ENCODE measurements at places on chromosomes 11 and 22.

DNA sequence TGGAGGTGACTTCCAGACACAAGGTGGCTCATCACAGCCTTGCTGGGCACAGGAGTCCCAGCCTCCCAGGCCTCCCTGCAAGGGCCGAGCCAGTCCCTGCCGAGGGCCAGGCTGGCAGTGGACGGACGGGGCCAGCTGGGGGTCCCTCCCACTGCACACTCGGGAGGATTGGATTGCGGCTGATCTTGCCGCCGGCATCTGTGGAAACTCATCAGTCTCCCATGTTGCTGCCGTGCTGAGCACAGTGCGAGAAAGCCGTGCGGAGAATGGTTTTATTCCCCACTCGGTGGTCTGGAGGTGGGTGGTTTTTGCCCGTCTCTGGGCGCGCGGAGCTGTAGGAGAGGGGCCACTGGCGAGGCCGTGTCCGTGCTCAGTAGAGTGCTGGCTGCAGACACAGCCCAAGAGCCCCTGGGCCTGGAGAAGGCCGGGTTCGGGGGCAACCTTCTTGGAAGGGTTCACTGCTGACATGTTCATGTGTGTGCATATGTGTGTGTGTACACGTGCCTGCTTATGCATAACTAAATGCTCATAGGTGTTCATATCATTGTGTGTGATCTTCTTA is 1246.4 kb downstream of the BRD1 start:
- DNase-seq, result no peak

DNA sequence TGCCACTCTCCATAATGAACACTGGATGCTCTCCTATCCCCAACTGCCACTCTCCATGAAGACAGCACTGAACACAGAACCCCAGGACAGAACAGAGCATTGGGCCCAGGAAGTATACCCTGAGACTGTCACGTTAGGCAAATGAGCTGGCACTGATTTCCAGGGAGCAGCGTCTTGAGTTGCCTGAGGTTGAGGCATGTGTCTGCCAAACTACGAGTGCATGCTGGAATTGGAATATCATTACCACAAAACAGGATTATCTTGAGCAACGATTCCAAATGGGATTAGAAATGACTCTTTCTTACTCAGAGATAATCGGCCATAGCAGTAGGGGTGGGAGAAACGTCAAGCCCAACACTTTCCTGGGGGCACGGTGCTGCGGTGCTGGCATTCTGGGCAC is 39.9 kb downstream of the CLPB start:
- DNase-seq, result no peak

- no peak for DNase-seq
Measured at GRCh38 chr11:27722117-27722952, 22.1 kb upstream of the BDNF start.

GRCh38 chr11:123230346-123230745 is 35.3 kb upstream of the CLMP start:
- no peak for DNase-seq

GRCh38 chr11:78810559-78811009 is 235.9 kb upstream of the NARS2 start:
- DNase-seq, result no peak

- DNase-seq, result no peak
Measured at GRCh38 chr11:9625162-9625561, 38.7 kb upstream of the SWAP70 start.

DNA sequence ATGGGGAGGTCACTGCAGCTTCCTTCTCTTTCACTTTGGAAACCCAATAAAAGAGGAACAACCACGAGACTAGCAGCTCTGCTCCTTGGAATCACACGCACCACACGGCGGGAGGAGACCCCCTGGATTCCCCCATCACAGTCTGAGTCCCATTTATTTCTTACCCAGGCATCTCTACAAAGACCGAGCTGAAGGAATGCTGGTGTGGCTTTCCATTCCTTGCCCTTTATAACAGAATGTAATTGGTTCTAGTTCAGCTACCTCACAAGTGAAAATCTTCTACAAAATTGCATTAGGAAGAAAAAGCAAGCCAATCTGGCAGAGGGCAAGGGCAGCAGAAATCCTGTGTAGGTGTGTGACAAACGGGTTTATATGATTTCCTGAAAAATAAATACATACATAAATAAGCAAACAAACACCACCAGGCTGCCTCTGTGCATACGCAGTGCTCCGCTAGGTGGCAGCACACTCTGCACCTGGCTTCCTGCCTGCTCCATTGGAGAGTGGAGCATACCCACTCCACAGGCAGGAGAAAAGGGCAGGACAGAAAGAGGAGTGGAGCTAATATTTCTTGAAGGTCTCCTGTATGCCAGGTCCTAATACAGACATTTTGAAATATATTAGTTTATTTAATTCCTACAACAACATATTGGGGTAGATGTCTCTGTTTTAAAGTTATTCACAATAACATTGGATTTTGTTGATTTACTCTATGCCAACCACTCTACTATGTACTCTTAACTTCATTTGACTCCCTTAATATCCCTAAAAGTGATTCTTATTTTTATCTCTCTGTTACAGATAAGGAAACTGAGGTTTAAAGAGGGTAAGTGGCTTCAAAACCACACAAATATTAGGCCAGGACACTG is 673.1 kb downstream of the KCNA4 start:
- DNase-seq, result peak; percentile 30

GRCh38 chr11:115338476-115338875 is 165.7 kb downstream of the CADM1 start:
- peak; percentile 25 for DNase-seq

- no peak for DNase-seq
Measured at GRCh38 chr11:61058583-61059259, 43.6 kb upstream of the CD5 start.

DNA sequence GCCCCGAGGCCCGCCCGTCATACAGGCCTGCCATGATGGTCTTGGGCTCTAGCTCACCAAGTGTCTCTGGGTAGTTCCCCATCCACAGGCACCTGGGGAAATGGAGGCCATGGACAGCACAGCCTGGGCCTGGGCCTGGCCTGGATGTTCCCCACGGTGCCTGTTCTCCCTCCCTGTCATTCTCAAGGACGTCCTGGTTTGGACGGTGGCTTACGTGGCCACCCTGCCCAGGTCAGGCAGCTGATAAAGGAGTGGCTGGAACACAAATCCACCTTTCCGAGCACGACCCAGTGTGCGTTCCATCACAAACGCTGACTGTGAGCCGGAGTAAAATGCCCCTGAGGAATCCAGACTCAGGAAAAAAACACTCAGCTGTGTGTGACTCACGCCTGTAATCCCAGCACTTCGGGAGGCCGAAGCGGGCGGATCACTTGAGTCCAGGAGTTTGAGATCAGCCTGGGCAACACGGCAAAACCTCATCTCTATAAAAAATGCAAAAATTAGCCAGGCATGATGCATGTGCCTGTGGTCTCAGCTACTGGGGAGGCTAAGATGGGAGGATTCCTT is 41.2 kb upstream of the TESMIN start:
- no peak for DNase-seq

DNA sequence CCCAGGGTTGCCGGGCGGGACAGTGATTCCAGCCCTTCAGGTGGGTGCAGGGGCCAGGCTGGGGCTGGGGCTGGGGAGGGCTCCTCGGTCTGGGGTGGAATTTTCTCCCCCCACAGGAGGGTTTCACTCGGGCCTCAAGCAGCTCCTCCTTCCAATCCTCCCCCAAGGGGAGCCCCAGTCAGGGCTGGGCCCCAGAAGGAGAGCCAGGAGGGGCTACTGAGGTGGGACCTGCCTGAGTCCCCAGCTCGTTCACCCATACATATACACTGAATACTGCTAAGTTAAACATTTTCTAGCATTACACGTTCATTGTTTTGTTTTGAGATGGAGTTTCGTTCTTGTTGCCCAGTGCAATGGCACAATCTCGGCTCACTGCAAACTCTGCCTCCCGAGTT is 1.5 kb upstream of the CRACR2B start:
- DNase-seq, result no peak

- DNase-seq, result peak; percentile 26
Measured at GRCh38 chr22:19717691-19718455, 3.6 kb downstream of the SEPTIN5 start.

Measured in NCI-H1048 (cell line).